Stimulated activated CD8-positive, alpha-beta memory T cell treated with anti-CD3 and anti-CD28 coated beads, Interleukin-4, amount 100 ng/mL, for 4 hours (primary cell): ENCODE measurements at places on chromosomes 1 and 21.
A peak's percentile ranks its signal among the peaks of the same experiment; 100 is the strongest.

GRCh38 chr1:111855260-111855659, 99.6 kb downstream of the DDX20 start:
- no peak for DNase-seq

DNA sequence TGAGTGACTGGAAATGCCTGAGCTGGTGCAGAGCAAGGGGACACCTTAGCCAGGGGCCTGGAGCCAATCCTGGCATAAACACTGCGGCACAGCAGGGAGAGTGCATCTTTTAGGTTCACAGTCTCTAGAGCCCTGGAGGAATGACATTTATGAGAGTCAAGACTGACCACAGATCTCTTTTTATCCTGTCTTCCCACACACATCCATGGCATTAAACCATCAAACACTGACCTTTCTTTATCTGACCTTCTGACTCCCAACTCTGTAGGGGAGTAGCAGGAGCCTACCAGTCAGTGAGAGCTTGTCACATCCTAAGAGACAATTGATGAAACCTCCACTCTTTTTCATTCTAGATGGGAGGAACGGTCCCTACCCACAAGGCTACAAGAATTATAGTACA, 7.9 kb downstream of the CD34 start:
- no peak for DNase-seq

GRCh38 chr1:36107394-36107793, 17.6 kb downstream of the COL8A2 start:
- DNase-seq, result no peak

DNA sequence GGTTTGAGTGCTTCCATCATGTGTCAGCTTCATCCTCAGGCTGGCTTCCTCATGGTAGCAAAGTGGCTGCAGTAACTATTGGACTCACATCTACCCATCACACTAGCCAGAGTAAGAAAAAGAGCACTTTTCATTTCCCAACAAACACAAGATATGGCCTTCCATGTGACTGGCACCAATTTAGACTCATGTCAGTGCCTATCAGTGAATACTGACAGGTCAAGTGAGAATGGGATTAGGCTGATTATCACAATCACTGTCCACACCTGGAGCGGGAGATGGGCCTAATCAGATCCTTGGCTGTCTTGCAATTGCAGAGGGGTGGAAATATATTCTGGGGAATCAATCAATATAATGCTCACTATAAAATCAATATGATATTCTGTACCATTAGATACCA, 2.9 kb upstream of the RABGAP1L start:
- DNase-seq, result no peak

DNA sequence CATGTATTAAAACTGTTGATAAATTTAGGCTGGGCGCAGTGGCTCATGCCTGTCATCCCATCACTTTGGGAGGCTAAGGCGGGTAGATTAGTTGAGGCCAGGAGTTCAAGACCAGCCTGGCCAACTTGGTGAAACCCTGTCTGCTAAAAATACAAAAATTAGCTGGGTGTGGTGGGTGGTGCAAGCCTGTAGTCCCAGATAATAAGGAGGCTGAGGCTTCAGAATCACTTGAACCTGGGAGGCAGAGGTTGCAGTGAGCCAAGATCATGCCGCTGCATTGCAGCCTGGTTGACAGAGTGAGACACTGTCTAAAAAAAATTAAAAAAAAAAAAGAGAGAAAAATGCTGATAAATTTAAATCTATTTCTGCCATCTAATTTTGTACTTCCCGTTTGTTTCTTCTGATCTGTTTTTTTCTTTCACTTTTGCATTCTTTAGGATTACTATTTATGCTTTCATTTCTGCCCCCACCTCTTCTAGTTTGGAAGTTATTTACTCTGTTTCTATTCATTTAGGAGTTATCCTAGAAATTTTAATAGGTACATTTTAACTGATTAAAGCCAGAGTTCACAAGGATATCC, 3.2 kb upstream of the DENND1B start:
- DNase-seq, result no peak

DNA sequence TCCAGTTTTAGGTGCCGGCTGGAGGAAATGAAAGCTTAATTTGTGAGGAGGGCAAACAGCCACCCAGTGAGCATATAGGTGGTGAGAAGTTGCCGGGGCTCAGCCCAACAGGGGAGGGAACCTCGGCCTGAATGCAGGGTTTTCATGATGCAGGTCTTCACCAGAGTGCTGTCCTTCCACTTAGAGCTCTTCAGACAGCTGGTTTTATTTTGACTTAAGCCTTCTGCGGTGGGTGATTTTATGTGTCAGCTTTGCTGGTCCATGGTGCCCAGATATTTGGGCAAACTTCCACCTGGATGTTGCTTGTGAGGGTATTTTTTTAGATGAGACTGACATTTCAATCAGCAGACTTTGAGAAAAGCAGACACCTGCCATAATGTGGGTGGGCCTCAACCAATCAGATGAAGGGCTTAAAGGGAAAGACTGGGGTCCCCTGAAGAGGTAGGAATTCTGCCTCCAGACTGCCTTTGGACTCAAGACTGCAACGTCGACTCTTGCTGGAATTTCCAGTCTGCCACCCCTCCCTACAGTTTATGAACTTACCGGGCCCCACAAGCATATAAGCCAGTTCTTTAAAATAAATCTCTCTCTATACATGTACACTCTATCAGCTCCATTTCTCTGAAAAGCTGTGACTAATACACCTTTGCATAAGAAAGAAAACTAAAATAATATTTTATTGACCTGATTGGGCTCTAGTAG, 72.8 kb downstream of the RHOU start:
- no peak for DNase-seq

- peak; percentile 44 for DNase-seq
Observed at GRCh38 chr1:198681831-198682759, 43.3 kb downstream of the PTPRC start.

DNA sequence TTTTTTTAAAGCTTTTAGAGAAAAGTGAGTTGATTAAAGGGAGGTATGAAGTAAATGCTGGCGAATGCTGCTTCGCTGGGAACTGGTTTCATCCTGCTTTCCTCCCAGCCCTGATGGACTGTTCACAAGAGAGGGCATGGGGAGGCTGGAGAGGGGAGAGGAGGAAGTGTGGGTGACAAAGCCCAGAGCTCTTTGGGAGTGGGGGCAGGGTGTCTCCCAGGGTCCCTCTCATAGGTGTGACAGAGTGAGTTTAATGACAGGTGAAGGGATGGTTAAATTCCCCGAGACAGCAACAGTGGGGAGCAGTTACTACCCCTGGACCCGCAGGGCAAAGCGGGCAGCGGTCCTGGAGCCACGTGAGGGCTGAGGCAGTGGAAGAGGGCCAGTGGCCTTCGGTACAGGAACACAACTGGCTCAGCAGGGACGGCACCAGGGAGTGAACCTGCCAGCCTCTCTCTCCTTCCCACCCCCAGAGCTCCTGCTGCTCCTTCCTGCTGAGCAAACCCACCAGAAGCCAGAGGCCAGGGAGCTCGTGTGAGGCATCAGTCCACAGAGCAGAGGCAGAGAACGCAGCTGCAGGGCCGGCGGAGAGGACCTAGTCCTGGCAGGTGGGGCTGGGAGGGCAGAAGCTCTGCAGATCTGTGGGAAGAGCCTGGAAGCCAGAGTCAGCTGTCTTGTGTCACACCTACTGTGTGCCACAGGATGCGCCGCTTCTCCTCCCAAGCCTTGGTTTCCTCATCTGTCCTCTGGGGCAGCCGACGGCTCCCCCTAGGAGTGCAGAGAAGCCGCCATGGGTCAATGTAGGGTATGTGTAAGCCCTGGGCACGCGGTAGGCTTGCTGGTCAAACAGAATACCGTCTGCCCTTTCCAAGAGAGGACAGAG, 20.9 kb upstream of the LRP8 start:
- DNase-seq, result no peak

DNA sequence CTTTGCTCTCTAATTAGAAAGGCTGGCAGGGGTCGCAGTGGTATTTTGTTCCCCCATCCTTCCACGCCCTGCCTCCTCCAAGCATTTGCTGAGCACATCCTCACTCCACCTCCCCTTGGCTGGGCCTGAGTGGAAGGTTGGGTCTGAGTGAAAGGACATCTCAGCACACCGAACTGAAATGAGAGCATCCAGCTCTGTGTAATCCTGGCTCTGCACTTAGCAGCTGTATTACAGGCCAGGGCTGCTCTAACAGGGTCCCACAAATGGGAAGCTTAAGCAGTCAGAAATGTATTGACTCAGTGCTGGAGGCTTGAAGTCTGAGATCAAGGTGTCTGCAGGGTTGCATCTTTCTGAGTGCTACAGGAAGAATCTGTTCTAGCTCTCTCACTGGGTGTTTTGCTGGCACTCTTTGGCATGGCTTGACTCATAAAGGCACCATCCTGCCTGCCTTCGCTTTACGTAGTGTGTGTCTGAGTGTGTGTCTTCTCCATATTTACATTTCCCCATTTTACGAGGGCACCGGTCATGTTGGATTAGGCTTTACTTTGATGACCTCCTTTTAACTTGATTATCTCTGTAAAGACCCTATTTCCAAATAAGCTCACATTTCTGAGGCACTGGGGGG, 48.5 kb upstream of the IGSF21 start:
- no peak for DNase-seq

GRCh38 chr21:31728952-31729351, 3.0 kb downstream of the SCAF4 start:
- DNase-seq, result no peak

DNA sequence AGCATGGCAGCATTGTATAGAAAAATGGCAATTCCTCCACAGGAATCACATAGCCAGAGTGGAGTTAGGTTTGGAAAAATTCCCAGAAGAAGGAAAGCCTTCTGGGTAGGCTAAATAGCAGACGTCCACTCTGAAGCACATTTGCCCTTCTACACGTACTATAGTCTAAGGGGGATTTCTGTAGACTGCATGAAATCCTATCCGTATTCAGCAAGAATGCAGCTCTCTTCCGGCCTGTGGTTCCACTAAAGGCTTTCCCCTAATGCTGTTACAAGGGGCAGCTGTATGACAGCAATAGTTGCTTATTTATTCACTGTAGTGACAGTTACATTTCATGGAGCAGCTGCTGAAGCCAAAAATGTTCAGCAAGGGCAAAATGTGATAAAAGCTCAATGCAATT, 263.6 kb downstream of the RWDD3 start:
- DNase-seq, result no peak

DNA sequence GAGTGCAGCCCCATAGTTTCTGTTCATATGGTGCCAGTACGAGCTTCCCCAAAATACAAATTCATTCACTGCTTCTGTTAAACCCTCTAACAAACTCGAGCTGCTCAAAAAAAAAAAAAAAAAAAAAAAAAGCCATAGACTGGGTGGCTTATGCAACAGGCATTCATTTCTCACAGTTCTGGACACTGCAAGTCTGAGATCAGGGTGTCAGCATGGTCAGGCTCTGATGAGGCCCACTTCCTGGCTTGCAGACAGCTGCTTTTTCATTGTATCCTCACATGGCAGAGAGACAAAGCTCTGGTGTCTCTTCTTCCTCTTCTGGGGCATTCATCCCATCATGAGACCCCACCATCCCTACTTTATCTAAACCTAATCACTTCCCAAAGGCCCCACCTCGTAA, 121.6 kb downstream of the PTBP2 start:
- no peak for DNase-seq

DNA sequence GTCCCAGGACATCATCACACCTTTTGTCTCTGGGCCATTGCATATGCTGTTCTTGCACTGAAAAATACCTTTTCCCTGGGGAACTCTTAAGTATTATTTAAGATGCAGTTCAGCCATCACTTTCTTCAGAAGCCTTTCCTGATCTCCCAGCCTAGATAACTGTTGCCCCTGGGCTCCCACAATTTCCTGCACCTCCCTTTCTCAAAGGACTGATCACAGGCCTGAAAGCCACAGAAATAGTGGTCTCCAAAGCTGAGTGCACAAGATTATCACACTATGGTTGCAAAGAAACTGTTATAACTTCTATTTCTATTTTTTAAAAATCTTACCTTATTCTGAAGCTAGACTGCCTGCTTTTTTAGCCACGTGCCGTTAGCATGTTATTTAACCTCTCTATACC, 2.8 kb upstream of the ZSCAN20 start:
- DNase-seq, result no peak

DNA sequence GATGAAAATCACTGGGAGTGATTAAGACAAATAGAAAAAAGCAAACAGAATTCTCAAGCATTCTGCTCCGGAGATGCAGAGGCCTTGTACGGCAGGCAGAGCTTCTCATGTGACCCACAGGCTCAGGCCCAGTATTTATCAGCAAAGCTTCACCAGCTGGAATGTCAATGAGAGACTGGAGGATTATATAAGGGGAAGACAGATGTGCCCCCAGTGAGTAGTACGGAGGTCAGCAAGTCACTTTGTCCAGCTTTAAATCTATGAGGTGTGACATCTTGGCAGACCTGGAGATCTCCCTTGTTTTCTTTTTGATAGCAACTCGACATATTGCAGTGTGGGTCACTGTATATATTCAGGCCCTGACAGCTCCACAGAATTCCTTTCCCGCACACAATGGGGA, 106.8 kb downstream of the HHIPL2 start:
- no peak for DNase-seq

- no peak for DNase-seq
Observed at GRCh38 chr1:23451441-23451840, 26.9 kb upstream of the TCEA3 start.

DNA sequence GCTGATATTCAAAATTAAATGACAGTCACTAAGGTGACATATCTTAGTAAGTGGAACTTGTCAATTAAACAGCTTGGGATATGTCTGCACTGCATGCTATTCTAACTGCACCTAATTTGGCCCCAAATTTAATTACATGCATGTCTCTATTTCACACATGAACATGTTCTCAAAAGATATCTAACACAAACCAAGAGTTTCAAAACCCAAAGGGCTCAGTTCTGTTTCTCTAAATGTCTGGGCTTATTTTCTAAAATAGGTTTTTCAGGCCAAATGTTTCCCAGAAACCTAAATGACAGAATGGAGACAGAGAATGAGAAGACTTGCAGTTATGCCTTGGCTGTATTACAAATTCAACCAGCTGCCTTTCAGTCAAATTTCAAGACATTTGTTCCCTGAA, 11.3 kb downstream of the RAB29 start:
- no peak for DNase-seq

DNA sequence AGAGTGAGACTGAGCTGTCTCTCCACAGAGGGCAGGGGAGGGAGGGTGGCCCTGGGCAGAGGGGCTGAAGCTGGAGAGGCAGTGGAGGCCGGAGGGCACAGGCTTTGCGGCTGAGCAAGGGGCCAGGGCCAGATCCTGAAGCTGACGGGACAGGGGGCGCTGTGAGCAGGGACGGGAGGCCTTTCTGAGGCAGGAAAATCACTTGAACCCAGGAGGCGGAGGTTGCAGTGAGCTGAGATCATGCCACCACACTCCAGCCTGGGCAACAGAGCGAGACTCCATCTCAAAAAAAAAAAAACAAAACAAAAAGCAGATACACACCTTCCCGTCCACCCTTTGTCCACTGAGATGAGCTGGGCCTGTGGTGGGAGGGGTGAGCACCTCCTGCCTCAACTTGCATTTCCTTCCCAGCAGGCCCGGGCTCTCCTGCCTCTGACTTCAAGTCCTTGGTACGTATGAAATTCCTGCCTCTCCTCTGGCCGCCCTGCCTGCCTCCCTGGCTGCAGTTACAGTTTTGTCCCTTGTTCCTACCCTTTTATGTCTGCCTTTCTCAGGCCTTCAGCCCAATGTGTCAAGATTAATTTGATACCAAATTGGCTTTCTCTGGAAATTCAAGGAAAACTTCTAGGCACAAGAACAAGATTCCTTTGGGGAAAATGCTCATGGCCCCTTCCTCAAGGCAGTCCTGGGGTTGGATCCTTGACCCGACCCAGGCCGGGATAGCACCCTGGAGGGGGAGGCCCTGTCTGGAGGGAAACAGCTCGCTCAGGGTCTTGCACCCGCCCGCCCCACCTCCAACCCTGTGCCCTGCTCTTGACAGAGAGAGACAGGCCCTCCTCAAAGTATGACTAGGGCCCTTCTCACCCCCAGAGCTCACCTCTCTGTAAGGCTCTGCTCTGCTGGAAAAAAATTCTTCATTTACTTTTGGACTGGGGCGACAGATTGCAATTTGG, 11.2 kb upstream of the ADAMTSL4 start:
- DNase-seq, result no peak
